ENCODE measurements at places on chromosomes 4 and X.

DNA sequence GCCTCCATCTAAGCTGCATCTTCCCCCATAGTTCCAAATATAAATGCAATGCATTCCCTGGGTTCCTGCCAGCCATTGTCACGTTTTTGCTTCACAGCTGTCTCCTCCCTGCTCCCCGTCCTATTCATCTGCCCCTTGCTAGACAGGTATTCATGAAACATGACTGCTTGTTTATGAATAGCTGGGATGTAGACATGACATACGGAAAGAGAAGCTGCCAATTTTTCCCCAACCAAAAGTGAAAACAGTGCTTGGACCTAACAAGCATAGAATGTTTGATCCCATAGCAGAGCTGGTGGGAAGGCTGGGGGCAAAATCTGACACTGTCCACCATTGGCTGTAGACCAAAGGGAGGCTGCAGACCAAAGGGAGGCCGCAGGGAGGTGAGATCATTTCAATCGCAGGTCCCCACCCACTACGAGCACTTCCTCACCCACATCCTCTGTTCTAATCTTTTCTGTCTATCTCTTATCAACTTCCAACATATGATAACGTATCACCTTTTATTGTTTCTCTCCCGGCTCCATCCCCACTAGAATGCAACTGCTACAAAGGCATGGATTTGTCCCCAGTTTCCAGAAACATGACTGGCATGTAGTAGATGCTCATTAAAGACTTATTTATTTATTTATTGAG, 8.5 kb upstream of the GYG2 start:
- DNase-seq, result no peak

DNA sequence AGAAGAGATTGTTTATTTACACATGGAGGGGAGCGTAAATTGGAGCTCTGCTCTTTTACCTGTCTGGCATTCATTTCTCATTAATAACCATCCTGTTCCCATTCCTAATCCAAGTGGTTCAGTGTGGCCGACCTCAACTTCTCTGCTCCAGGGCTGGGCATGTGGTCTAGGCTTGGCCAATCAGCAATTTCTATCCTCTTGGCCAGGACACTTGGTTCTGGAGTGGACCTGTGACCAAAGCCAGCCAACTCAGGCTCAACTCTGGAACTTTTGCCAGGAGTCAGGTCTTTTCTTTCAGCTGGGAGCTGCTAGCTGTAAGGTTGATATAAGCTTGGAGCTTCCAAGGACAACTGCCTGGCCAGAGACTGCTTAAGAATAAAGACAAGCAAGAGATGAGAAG, 15.6 kb upstream of the RASL11B start:
- DNase-seq, result no peak

DNA sequence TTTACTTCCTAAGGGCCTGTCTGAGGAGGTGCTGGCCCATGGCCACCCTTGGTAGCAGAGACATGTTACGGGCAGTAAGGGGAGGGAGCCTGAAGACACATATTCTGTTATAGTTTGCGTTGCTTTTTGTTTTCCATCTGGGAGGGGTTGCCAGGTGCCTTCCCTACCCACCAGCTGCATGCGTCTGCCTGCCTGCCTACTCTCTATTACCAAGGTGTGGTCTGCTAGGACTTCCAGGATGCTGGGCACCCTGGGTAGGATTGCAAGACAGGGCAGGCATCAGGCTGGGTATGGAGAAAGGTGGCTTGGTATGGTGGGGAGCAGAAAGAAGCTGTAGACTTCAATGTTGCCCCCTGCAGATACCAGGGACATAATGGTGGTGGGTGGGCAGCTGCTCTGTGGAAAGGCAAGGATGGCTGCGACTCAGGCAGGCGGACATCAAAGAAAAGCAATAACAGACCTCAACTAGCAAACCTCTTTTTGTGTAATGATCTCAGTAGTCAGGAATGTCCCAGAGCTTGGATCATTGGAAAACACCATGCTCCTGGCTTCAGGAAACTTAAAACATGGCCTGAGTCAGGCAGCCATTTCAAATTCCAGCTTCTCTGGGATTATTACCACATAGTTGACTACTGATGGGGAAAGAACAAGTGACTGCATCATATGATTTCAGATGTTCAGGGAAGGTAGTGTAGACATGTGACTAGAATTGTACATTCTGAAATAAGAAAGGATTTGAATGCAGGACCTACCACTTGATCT, 67.8 kb downstream of the HOPX start:
- DNase-seq, result no peak

DNA sequence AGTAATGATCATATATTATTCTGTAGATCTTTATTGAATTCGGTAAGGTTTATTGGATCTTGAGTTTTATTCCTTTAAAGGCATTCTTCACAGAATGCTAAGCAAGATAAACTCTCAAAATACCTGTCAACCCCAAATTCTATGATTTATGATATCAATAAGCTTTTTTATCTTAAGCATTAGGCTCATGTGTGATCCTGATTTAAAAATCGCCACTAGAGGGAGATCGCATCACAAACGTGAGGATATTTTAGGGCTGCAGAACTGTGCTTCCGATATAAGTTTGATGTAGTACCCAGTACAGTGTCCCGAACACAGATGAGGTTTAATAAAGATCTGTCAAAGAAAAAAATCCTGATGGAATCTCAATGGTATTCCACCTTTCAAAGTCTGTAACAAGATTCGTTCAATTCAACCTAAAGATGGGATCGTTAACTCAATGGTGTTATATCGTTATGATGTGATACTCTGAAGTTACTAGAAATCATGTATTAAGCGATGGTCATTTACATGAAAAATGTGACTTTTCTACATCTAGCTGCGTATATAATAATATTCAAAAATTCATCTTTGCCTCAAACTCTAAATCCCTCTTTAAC, 169.0 kb downstream of the CORIN start:
- no peak for DNase-seq

DNA sequence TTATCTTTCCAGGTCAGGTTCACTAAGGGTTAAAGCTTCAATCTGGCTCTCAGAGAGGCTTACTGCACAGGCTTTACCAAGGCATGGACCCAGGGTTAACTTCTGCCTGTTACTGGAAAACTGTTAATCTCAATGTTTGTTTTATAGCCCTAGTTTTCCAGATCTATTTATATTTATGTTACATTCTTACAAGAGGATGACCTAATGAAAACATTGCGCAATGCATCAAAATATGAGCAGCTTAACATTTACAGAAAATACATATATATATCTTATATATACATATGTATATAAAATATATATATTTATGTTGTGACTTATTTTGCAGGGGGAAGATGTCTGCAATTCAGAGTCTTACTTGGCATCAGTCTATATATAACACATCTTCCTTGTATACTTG, 112.3 kb downstream of the PCDH19 start:
- DNase-seq, result no peak

DNA sequence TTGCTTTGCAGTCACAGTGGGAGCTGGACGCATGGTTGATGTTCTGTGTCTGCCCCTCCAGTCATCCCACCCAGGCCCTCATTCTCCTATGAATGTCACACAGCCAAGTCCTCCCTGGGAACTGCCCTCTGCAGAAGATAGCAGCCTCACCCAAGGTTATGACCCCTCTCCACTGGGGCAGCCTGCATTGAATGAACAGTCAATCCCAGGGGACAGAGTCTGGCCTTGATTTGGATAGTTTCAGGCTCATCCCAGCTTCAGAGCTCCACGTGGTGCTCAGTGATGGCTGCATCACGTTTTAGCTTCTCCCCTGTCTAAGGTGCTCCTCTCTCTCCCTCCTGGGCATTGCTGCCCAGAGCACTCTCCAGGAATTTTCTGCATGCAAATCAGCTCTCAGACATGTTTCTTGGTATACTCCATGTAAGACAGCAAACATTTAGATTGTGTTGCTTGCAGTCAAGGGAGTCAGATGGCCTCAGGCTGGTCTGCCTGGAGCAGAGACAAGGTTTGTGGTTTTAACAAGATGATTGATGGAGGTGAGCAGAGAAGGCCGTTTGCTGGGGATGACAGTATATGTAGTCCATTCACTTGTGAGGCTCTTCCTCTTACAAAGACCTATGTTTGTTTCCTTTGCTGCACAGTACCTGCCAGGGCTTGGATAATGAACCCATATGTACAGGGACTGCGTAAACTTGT, 56.1 kb upstream of the MSX1 start:
- DNase-seq, result no peak

Measured in activated CD4-positive, alpha-beta memory T cell treated with anti-CD3 and anti-CD28 coated beads for 36 hours (primary cell).